Panc1 (cell line): ENCODE measurements at places on chromosomes 6 and 20.

DNA sequence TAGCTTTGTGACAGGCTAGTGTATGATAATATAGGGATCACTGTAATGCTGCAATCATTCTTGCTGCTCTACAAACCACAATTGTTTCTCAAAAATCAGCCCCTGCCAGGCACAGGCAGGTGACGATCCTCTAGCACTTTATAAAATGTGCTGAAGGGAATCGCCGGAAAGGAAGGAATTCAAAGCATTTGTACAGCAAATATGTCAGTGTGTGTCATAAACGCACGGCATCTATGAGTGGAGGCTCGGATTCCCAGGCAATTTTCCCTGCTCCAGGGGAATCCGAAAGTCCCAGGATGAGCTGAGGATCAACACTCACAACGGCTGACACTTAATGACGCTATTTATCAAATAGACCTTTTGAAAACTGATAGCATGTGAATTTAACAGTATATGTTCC is 1.4 kb downstream of the PHACTR1 start:
- no peak for DNase-seq

DNA sequence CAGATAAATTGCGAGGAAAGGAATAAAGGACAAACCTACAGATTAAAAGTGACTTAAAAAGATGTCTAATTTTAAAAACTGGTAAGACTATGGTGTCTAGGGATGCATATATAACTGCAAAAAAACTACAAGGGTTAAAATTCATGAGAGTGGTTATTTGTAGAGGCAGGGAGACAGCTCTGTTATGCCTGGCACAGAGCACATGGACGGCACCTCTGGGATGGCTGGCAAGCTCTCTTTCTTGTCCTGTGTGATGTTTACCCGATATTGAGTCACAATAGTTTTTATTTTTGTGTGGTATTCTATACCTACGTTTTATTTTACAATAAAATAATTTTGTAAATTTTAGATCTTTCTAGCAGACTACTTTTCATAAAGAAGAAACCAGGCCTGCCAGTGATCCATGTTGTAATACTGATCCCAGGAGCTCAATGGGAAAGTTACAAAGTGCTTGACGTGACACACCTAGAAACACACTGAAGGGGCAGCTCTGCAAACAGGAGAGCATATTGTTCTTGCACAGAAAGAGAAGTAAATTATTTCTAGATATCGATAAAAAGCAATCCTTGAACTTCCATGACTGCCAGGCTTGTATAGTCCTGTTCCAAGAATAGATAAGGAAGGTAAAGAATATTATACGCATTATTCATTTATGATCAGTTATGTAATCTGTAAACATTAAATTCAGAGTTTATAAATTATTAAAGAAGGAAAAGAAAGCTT is 290.0 kb downstream of the PTPRK start:
- no peak for DNase-seq

GRCh38 chr6:364609-365540 is 26.7 kb upstream of the IRF4 start:
- DNase-seq = no peak

- DNase-seq = no peak
Measured at GRCh38 chr6:87667032-87667431, 35.0 kb downstream of the AKIRIN2 start.

DNA sequence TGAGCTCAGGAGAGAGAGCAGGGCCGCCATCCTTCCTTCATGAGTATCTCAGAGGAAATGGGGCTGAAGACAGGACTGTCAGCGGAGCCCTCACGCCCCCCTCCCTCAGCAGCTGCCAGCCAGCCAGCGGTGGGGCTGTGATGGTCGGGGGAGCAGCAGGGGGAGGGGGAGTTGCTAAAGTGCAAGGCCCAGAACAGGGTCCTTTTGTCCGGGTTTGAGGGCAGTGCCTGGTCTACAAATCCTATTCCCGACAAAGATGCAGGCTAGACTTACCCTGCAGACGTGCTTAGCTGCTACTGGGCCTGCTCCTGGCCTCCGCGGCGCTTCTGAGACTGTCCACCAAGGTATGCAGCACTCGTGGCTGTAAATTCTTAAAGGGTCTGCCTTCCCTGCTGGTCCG is 593.4 kb upstream of the CDH4 start:
- DNase-seq = no peak

- DNase-seq = no peak
Measured at GRCh38 chr20:61940491-61940890, 125.2 kb downstream of the TAF4 start.

- DNase-seq = no peak
Measured at GRCh38 chr20:44033344-44033743, 118.7 kb downstream of the TOX2 start.

GRCh38 chr6:16533721-16534136 is 227.5 kb downstream of the ATXN1 start:
- no peak for DNase-seq

DNA sequence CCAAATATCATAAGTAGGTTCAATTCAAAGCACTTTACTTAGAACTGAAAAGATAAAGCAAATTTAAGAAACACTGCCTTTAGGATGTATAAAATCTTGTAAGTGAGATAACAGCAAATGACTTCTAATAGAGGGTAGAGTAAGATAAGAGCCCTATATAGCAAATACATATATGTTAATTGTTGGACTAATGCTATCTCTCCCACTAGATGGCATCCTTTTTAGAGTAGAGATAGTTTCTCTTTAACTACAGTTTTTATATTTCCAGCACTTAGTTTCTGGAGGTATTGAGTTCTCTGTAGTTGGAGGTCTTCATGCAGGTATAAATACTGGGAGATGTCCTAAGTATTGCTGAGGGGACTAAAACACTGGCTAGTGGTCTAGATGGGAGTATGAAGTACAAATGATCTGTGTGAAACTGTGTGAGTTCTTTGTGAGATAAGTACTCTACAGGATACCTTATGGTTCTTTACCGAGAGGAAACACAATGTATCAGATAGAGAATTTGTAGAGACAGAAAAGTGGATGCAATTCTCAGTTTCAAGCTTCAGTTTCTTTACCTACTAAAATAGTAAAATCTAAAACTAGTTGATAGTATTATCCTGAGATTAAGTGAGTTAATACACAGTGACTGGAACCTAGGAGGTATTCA is 399.3 kb downstream of the KHDRBS2 start:
- DNase-seq = no peak

- DNase-seq = no peak
Measured at GRCh38 chr20:35190556-35190955, 18.7 kb downstream of the PROCR start.

DNA sequence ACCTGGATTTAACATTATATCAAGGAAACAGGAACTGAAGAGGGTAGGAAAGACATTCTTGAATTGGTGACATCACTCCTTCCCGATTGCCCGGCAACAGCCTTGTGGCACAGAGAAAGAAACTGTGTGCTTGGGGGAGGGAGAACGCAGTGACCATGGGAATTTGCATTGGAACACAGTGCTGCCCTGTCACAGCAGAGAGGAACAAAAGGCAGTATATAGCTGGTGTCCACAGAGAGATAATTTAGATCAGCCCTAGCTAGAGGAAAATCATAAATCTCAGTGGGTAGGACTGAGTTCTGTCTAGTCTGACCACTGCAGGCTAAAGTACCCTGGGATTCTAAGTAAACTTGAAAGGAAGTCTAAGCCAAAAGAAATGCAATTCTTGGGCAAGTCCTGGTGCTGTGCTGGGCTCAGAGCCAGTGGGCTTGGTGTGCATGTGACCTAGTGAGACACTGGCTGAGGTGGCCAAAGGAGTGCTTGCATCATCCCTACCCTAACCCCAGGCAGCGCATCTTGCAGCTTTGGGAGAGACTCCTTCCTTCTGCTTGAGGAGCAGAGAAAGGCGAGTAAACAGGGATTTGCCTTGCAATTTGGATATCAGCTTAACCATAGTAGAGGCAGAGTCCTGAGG is 697.6 kb downstream of the HACE1 start:
- no peak for DNase-seq

GRCh38 chr6:150681578-150682395 is 82.1 kb downstream of the PLEKHG1 start:
- no peak for DNase-seq

DNA sequence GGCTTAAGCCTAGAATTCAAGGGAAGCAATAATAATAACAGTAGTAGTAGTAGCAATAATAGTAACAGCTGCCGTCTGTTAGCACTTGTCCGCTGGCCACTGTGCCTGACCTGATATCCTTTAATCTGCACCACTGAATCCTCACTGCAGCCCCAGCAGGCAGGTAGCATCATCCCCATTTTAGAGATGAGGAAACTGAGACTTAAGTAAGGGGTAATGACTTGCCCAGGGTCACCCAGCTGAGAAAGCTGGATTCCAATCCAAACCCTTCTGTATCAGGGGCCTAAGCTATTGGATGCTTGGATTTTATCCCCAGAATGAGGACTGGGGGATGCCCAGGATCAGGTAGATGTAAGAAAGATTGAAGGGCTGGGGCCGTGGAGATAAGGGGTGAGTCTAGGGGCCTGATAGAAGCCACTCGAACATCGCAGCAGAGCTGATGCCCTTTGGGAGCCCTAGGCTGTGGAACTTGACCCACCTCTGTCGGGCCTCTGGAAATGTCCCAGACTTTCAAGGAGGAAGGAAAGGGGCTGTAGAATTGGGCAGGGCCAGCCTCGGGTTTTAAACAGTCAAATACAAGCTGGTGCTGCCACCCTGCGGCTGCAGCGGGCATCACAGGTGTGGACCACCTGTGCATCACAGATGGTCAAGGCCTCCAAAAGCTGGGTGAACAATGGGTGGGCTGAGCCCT is 102.1 kb upstream of the MYL9 start:
- DNase-seq = no peak

- no peak for DNase-seq
Measured at GRCh38 chr6:129605967-129606366, 104.0 kb downstream of the ARHGAP18 start.

DNA sequence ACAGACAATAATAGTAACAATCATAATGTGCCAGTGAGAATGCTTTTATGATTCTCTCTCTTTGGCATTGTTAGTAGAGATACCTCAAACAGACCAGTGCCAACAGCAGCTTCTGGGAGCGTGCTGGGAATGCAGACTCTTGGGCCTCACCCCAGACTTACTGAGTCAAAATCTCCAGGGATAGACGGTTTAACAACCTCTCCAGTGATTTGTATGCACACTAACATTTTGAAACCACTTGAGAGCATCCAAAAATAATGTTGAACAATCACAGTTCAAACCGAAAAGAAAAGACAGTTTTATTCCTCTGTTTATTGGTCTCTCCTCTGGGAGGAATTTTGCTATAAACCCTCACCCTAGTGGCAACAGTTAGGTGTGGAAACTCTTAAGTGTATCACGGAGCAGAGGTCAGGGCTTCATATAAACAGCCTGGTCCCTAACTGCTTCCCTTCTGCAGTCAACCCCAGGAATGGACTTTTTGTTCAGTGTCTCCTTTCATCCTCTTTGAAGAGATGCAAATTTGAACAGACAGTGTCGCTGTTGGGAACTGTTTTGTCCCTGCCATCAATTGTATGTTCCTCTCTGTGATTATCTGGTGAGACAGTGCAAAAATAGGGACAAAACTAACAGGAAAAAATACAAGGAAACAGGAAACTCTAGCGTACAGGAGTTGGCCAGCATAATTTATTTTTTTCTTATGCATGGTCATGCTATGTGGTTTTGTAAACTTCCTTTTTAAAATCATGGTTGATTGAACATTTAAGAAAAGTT is 162.4 kb upstream of the BTBD3 start:
- DNase-seq = no peak

GRCh38 chr6:6614096-6614982 is 25.8 kb downstream of the LY86 start:
- no peak for DNase-seq

DNA sequence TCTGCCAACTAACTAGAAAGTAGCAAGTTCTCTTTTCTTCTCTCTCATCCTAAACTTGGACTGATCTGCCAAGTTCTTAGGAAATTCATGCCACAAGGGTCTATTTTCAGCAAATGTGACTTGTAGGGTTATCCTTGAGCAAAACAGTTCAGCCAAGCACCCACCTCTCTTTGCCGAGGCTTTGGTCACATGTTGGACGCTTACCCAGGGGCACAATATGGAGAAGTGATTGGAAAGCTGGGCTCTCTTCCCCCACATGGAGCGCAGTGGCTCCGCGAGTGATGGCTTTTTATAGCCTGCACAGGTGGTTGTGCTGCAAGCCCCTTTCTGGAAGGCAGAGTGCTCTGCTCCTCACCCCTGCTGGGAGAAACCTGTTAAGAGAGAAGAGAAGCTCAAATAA is 47.7 kb upstream of the FNDC1 start:
- DNase-seq = no peak

DNA sequence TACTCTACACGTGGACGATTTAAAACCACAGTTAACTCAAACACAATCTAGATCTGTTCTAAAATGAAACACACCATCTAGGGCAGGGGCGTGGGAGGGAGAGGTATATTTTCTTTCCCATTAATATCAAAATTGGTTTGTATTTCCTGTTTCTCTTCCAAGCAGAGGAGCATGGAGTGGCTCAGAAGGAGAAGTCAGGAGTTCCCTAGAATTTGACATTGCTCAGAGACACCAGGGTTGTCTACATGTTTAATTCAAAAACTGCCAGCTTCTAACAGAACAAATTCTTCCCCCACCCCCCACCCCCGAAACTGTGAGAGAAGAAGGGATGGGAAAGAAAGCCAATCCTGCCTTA is 2.3 kb downstream of the PREX1 start:
- no peak for DNase-seq

DNA sequence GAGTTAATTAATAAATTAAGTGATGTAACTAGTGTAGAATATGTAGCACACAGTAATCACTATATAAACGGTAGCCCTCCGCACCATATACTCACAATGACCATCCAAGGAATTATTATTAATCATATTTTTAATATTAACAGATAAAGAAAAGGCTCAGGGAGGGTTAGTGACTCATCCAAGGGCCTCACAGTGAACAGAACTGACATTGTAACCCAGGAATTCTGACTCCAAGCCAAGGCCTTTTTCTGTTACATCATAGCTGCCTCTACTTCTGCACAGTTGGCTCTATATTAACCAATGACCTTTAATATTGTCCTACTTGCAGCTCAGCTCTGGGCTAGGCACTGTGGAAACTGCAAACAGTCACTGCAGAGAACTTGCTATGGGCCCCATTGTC is 117.5 kb upstream of the SIRPG start:
- DNase-seq = no peak

- no peak for DNase-seq
Measured at GRCh38 chr6:89117211-89118108, at the start of gene SRSF12. Gene SRSF12, minus strand, starts transcription at chr6:89118071. Its CDS starts 184 bp downstream, at chr6:89117887.

DNA sequence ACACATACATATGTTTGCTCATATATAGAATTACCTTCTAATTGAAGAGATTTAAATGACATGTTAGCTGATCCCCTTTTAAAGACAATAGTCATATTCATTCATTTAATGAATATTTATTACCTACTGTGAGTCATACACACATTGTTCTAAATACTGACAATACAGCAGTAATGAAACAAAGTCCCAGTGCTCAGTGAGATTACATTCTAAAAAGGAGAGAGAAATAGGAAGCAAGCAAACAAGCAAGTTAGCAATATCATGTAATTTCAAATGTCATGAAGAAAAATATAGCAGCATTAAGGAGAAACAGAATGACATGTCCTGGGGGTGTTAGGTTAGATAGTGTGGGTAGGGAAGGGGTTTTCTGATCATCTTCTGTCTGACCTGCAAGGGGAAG is 136.3 kb downstream of the ADGRB3 start:
- no peak for DNase-seq

GRCh38 chr20:17108896-17109295 is 117.9 kb upstream of the PCSK2 start:
- no peak for DNase-seq
